ENCODE measurements at places on chromosomes 5 and 9.
A peak's percentile ranks its signal among the peaks of the same experiment; 100 is the strongest.

- DNase-seq = peak; percentile 95
Observed at GRCh38 chr9:121725008-121725775, 73.8 kb downstream of the DAB2IP start.

- DNase-seq = no peak
Observed at GRCh38 chr9:121368138-121368522, 1.9 kb downstream of the STOM start.

DNA sequence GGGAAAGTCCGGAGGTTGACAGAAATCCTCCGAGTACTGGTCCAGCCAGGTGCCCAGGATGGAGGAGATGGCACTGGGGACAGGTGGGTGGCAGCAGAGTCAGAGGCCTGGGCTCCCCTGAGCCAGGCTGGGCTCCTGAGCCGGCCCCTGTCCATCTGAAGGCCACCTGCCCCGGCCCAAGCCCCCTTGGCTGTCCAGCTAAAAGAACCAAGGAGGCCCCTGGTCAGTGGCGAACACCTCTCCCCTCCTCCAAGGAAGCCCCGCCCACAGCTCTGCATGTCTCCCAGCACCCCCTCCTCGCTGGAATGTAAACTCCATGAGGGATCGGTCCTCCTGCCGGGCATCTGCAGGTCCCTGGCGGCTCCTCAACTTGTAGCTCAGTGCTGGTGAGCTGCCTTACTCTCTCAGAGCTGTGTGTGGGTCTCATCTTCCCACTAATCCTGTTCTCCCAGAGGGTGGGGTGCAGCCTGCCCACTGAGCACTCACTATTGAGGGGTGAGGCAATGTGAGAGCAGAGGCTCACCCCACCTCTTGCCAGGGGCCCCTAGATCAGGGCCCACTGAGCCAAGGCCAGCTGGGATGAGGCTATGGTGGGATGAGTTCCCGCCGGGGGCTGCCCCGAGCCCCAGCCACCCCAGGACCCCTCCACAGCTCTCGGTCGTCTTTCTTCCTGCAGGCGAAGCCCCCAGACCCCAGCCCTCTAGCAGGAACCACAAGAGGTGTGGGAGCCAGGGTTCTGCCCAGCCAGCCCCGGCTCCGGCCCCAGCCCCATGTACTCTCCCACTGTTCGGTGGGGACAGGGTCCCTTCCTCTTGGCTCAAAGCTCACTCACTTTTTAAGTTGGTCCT, 12.0 kb downstream of the RALGDS start:
- DNase-seq = no peak

DNA sequence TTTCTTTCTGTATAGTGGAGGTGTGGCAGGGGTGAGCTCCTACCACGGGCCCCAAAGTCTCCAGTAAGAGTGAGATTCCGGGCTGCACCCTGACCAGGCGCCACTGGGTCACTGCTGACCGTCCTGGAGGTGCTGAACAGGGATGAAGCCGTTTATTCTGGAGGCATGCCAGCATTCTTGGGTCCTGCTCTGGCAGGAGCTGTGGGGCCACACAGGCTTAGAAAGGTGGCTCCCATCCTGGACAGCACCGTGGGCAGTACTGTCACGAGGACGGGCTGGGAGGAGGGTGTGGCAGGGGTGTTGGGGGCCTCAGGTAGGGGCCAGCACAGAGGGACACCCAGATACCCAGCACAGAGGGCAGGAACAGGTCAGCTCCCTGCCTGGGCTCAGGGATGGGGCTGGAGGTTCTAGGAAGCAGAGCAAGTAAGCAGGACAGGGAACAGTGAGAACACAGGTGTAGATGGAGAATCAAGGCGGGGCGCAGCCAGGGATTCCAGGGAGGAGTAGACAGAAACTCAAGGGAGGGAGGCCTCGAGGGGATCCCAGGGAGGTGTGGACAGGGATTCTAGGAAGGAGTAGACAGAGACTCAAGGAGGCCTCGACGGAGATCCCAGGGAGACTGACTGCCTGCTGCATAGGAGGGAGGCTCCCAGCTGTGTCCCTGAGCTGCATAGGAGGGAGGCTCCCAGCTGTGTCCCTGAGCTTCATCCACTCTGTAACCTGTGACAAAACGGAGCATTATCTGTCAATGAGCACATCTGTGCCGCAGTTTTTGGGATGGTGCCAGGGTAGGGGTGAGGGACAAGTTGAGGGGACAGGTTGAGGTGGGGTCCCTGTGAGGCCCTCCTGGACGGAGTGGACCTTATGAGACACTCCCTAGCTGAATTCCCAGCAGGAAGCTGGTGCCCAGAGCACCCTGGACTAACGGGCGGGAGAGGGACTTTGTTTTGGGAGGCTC, 1.1 kb upstream of the PLEKHG4B start:
- no peak for DNase-seq

- DNase-seq = no peak
Observed at GRCh38 chr5:172252501-172252900, 31.1 kb downstream of the UBTD2 start.

DNA sequence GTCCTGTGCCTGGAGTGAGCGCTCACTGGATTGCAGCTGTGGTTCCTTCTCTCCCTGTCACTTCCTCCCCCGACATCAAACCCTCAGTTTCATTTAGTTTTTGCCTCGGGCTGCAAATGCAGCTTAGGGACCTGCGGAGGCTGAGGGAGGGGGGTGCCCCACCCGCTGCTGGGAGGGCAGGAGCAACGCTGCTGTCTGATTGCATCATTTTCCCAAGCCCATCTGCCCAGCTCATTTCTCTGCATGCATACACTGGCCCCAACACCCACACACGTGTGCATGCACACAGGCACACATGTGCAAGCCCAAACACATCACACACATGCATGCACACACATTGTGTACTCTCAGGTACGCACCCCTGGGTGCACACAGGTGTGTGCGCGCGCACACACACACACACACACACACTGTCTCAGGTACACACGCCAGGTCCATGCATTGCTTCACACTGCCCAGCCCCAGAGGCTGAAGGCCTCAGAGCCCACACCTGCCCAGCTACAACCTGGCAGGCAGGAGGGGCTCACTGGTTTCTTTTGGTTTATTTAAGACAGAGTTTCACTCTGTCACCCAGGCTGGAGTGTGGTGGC, 3.4 kb downstream of the ASS1 start:
- DNase-seq = peak; percentile 35

- DNase-seq = no peak
Observed at GRCh38 chr9:86978413-86978812, 31.1 kb upstream of the GAS1 start.

DNA sequence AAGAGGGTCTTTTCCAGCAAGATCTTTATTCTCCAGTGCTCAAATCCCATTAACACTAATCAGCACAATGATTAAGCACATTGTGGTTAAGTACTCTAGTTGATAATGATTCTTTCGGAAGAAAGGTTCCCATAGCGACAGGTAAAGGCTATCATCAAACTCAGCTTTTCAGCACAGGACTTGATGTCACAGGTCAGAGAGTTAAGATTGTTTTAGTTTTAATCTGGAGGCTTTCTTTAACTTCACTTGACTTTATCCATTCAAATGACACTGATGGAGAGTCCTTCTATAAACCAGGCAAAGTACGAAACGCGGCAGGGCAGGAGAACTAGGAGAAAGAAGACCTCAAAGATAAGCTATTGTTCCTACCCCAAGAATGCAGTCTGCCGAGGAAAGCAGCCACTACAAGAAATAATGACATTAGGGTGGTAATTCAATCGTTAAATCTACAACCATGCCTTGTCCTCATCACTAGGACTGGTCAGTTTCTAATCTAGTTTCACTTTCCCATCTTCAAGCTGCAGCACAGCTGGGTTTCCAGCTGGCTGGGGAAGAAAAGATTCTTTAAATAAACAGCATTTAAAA, 4.6 kb downstream of the NRG2 start:
- peak; percentile 45 for DNase-seq

- DNase-seq = no peak
Observed at GRCh38 chr5:10981932-10982331, 220.9 kb upstream of the DAP start.

GRCh38 chr9:137035937-137036336, 4.0 kb upstream of the FUT7 start:
- DNase-seq = no peak

DNA sequence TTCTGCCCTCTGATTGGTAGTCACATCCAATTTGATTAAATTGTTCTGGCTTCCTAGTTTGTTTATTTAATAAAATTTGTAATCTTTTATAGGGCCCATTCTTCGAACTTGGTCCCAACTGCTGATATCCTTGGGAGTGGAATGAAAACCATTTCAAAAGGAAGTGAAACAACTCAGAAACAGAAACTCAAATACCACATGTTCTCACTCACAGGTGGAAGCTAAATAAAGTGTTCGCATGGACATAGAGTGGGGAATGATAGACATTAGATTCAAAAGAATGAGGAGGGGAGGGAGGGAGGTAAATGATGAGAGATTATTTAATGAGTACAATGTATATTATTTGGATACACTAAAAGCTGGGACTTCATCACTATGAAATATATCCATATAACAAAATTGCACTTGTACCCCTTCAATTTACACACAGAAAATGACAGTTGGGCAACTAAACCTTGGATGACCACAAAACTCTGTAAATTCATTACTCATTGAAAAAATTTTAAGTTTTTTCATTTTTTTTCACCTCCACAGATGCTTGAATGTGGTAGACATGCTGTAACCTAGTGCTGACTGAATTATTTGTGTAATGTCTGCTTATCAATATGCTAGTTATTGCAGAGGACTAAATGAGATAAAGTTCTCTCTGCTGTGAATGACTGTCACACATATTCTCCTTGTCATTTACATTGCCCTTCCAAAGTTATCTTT, 16.0 kb downstream of the ATP10B start:
- no peak for DNase-seq

DNA sequence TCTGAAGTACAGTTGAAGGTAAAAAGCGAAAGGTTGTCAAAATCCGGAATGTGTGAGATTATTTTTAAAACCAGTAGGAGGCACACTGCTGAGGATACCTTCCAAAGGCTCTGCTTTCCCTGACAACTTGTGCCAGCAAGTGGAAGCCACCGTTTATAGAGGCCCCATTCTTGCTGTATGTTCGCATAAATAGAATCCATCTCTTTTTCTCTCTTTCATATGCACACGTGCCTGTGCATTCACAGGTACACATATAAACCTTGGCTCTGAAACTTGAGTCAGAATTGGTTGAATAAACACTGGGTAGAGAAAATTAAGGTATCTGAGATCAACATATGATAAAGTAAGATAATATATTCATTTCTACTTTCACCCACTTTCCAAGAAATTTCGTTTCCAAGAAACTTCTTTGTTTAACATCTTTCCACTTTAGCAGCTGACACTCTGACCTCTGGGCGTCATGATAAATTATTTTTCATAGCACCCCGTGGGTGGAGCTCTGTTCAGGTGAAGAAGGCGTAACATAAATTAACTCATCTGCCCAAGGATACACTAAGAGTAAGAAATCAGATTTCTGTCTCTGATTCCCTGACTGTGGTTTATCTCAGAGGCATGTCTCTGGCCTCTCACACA, 63.7 kb upstream of the RICTOR start:
- DNase-seq = no peak

DNA sequence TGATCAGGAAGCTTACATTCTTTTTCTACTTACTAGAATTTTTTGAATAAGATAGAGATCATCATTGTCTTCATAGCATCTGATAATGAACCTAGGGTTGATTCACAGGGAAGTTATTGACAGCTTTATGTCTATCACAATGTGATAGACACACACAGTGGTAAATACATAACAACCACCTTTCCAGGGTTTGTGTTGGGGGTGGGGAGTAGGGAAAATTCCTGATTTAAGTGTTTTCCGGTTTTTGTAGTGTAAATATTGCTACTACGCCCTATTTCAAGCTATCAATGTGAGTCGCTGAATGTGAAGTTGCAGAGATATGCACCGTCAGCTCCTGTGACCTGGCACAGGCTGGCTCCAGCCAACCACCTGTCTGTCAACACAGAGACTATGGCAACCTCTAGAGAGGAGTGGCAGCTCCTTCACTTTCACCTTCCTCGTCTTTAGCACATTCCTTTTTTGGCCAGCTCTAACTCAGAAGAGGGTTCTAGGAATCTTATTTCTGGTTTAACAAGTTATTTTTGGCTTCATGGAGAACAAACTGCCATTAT, 224.9 kb downstream of the MAT2B start:
- DNase-seq = no peak
